ENCODE measurements at places on chromosomes 16 and 17. TPM values are rescaled to one million over a fixed set of nuclear protein-coding genes. Genes with fewer than 3 reads are reported as not detected.
A peak's percentile ranks its signal among the peaks of the same experiment; 100 is the strongest.

- H3K27me3 ChIP-seq = no peaks in the 10 kb centered on the region
- DNase-seq = peak; percentile 57
- H3K27ac ChIP-seq = no peak overlapping the region
- H3K4me1 ChIP-seq = peaks cover 5% of the 10 kb centered on the region
Observed at GRCh38 chr16:17578981-17579874, 108.5 kb upstream of the XYLT1 start.

DNA sequence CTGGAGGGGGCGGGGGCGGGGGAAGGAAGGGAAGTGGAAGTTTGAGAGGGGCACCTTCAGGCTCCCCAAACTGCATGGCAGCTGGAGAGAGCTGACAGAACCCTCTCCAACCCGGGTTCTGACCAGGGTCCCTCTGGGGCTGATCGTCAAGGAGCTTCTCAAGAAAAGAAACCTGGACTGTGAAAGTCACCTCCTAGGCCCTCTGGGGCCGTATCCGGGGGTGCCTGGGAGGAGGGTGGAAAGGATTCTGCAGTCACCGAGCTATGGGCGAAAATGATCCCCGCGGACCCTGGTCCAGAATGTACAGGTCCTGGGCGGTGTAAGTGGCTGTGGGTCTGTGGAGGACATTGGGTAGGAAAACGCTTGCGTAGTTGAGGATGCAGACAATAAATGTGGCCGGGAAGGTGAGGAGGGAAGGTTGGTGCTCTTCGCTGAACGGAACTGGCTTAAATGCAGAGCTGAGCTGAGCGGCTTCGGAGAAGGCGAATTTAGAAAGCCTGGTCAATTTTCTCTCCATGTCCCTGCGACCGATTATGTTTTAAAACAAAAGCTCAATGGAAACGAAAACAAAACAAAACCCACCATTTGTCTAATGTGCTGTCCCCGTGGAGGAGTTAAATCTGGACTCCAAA is 3.6 kb upstream of the LHX1 start:
- no peak for DNase-seq
- peak overlapping the region; percentile 23 for H3K4me3 ChIP-seq
- H3K27ac ChIP-seq = no peak overlapping the region

DNA sequence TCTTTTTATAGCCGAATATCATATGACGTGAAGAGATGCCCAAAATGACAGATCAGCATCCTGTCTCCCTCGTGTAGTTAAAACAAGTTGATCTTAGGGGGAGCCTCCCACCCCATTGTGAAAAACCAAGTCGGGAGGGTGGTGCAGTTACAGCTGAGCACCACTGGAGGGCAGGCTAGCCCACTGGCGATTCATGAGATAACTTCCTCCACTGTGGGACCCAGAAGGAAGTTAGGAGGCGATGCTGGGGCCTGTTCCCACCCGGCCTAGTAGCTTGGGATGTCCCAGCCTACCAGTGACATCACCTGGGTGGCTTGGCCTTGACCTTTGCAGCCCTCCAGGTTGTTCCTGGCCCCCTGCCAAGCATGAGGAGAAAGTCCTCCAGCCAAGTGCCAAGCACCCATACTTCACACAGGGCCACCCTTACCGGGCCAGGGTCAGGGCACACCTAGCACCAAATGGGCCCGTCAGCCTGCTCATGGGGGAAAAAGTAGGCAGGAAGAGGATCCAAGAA is 8.1 kb upstream of the CPNE2 start:
- H3K27ac ChIP-seq = no peak overlapping the region
- H3K4me3 ChIP-seq = no peak overlapping the region
- H3K27me3 ChIP-seq = no peaks in the 10 kb centered on the region

DNA sequence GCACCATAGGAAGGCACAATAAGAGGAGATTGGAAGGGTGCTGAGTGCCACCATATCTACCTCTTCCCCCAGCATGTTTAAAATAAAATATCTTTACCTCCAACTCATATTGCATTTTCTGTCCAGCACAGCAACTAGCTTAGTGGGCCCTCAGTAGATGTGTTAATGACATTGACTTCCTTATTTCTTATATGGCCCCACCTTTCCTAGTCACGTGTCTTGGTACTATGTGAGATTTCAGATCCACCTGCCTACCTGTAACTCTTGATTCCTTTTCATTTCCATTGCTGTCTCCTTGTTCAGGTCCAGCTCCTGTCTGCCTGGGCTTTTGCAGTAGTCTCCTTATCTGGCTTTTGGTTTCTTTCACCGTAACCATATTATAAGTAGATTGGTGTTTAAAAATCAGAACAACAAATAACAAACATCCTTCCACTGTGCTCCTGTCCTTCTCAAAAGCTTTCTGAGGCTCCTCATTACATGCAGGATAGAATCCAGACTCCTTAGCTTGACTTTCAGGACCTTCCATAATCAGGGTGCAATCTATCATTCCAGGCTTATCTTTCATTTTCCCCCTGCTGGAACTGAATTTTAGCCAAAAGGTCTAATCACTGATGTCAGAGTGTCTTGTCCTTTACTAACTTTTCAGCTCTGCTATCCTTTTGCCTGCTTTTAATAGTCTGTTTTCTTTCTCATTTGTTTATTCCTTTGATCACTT is 71.3 kb downstream of the FTO start:
- peaks cover 91% of the 10 kb centered on the region for H3K4me1 ChIP-seq
- no peaks in the 10 kb centered on the region for H3K36me3 ChIP-seq
- no peaks in the 10 kb centered on the region for H3K27me3 ChIP-seq
- H3K27ac ChIP-seq = peak overlapping the region; percentile 64
- no peak overlapping the region for H3K4me3 ChIP-seq

GRCh38 chr16:23523321-23523720 is 13.0 kb upstream of the GGA2 start:
- H3K27ac ChIP-seq = no peak overlapping the region
- no peaks in the 10 kb centered on the region for H3K27me3 ChIP-seq
- no peak overlapping the region for H3K4me3 ChIP-seq
- H3K4me1 ChIP-seq = no peaks in the 10 kb centered on the region
- H3K36me3 ChIP-seq = peaks cover 78% of the 10 kb centered on the region

GRCh38 chr16:14193316-14193871 is 122.3 kb downstream of the MRTFB start:
- no peaks in the 10 kb centered on the region for H3K36me3 ChIP-seq
- no peaks in the 10 kb centered on the region for H3K27me3 ChIP-seq
- no peak overlapping the region for H3K27ac ChIP-seq

GRCh38 chr17:50451943-50452629 is 16.6 kb downstream of the CHAD start:
- no peak for DNase-seq
- no peaks in the 10 kb centered on the region for H3K27me3 ChIP-seq
- H3K4me1 ChIP-seq = peaks cover 14% of the 10 kb centered on the region

DNA sequence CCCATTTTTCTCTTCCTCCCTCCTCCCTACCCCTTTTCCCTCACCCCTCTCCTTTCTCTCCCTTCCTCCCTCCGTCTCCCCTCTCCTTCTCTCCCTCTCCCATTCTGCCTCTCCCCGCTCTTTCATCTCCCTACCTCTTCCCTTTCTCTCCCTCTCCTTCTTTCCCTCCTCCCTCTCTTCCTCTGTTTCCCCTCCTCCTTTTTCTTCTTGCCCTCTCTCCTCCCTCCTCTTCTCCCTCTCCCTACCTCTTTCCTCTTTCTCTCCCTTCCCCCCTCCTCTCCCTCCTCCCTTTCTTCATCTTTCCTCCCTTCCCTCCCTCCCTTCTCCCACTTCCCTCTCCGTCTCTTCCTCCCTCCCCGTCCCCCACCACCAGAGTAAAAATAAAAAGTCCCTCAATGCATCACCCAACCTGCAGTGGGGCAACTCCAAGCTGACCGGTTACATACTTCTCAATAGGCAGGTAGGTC is 10.4 kb downstream of the CHD9NB start:
- peaks cover 45% of the 10 kb centered on the region for H3K4me1 ChIP-seq
- peak; percentile 18 for DNase-seq
- no peak overlapping the region for H3K4me3 ChIP-seq
- peak overlapping the region; percentile 66 for H3K27ac ChIP-seq
- no peaks in the 10 kb centered on the region for H3K36me3 ChIP-seq

DNA sequence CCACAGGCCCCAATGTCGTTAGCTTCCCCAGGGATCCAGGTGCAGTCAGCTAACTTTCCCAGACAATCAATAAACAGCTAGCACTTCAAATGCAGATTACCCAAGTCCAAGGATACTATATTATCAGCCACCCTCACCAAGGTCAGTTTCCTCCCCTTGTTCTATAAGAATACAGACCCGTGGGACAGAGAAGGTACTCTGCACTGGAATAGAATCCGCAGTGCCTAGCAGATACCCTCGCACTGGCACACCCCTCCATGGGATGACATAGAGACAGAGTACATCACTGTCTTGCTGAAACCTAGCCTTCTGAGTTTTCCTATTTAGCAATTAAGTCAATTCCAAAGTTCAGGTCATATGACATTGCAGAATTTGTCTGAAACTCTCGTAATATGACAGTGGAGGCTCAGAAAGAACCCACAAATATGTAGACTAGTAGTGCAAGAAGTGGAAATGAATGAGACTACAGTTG is 40.0 kb upstream of the ABCA10 start:
- DNase-seq = no peak
- peaks cover 5% of the 10 kb centered on the region for H3K36me3 ChIP-seq
- no peaks in the 10 kb centered on the region for H3K4me1 ChIP-seq
- H3K4me3 ChIP-seq = no peak overlapping the region
- H3K27me3 ChIP-seq = no peaks in the 10 kb centered on the region

The ORC6 gene
- 8.3 TPM for total RNA-seq

The GP1BA gene
- total RNA-seq = not detected

The CCDC200 gene
- total RNA-seq = not detected

The ANKFN1 gene
- total RNA-seq = 2.9 TPM

The KREMEN2 gene
- total RNA-seq = not detected

The MLKL gene
- total RNA-seq = 6.7 TPM

The SEPTIN1 gene
- 5.3 TPM for total RNA-seq

The G6PC1 gene
- total RNA-seq = not detected

Measured in stomach (tissue), 19 donors.